Activated naive CD8-positive, alpha-beta T cell treated with anti-CD3 and anti-CD28 coated beads, Interleukin-2, amount 50 U/mL, for 24 hours (primary cell): ENCODE measurements at places on chromosomes 6 and 20.
A peak's percentile ranks its signal among the peaks of the same experiment; 100 is the strongest.

GRCh38 chr6:26520237-26520849 is 17.8 kb upstream of the HMGN4 start:
- peaks cover 4% of the 10 kb centered on the region for H3K36me3 ChIP-seq
- peaks cover 2% of the 10 kb centered on the region for H3K27me3 ChIP-seq
- DNase-seq: peak; percentile 50

- H3K4me1 ChIP-seq: peaks cover 25% of the 10 kb centered on the region
- H3K27ac ChIP-seq: peak overlapping the region; percentile 39
- peaks cover 3% of the 10 kb centered on the region for H3K27me3 ChIP-seq
- peak overlapping the region; percentile 54 for H3K4me3 ChIP-seq
- no peaks in the 10 kb centered on the region for H3K36me3 ChIP-seq
Measured at GRCh38 chr20:63567386-63568169, 6.5 kb downstream of the HELZ2 start.

GRCh38 chr20:58905236-58905635 is 52.7 kb downstream of the GNAS start:
- H3K4me3 ChIP-seq: no peak overlapping the region
- peaks cover 68% of the 10 kb centered on the region for H3K4me1 ChIP-seq
- no peaks in the 10 kb centered on the region for H3K27me3 ChIP-seq
- H3K27ac ChIP-seq: peak overlapping the region; percentile 16
- no peak for DNase-seq

- H3K27ac ChIP-seq: no peak overlapping the region
- DNase-seq: no peak
- H3K36me3 ChIP-seq: peaks cover 7% of the 10 kb centered on the region
- no peak overlapping the region for H3K4me3 ChIP-seq
- peaks cover 42% of the 10 kb centered on the region for H3K4me1 ChIP-seq
Measured at GRCh38 chr6:149236589-149236988, 80.9 kb upstream of the TAB2 start.

DNA sequence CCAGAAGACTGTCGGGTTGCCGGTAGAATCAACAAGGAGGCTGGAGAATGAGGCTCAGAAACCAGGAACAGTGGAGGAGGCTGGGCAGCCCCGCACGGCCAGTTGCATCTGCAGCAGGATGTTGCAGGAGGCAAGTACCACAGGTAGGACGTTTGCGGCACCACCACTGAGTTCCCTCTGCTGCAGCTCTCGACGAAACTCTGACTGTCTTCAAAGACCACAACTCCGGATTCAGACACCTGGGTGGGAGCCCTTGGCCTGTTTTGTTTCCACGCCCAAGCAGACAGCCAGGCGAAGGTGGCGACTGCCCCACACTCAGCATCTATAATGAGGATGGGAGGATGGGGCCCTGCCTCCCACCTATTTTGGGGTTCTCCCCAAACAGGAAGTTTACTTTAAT is 218.2 kb downstream of the ZDHHC14 start:
- H3K27ac ChIP-seq: no peak overlapping the region
- no peaks in the 10 kb centered on the region for H3K4me1 ChIP-seq
- DNase-seq: no peak
- no peaks in the 10 kb centered on the region for H3K36me3 ChIP-seq
- no peak overlapping the region for H3K4me3 ChIP-seq

DNA sequence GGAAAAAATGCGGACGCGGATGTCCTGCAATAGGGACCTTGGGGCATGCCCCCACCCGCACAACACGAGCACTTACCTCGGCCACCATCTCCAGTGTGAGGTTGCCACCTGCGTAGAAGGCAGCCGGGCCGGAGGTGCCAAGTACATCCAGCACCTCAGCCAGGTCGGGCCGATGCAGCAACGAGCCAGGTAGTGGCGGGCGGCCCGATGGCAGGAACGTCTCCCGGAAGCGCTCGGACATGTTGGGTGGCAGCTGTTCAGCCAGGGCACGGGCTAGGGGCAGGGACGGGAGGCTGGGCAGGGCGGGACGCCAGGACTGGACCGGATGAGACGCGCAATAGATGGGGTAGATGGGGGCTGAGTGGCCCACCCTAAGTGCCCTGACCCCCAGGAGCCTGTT is 13.3 kb downstream of the GGT7 start:
- no peaks in the 10 kb centered on the region for H3K4me1 ChIP-seq
- no peaks in the 10 kb centered on the region for H3K27me3 ChIP-seq
- no peaks in the 10 kb centered on the region for H3K36me3 ChIP-seq
- no peak for DNase-seq
- no peak overlapping the region for H3K4me3 ChIP-seq

DNA sequence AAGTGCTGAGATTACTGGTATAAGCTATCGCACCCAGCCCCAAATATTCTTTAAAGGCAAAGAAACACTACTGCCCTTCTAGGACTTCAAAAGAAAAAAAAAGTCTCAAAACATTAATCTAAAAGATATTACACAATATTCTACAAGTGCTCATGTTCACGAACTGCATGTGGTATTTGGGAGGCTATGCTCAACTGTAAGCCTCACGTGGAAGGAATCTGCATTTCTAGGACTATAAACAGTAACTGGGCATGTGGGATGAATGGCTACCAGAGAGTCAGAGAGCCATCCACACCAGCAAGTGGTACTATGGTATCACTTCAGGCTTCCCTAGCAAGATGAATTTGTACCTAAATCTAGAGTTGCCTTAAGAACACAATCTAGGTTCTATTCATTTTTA is 50.0 kb downstream of the FKBP5 start:
- H3K27me3 ChIP-seq: no peaks in the 10 kb centered on the region
- H3K4me1 ChIP-seq: peaks cover 39% of the 10 kb centered on the region
- DNase-seq: no peak
- peaks cover 43% of the 10 kb centered on the region for H3K36me3 ChIP-seq
- no peak overlapping the region for H3K27ac ChIP-seq

DNA sequence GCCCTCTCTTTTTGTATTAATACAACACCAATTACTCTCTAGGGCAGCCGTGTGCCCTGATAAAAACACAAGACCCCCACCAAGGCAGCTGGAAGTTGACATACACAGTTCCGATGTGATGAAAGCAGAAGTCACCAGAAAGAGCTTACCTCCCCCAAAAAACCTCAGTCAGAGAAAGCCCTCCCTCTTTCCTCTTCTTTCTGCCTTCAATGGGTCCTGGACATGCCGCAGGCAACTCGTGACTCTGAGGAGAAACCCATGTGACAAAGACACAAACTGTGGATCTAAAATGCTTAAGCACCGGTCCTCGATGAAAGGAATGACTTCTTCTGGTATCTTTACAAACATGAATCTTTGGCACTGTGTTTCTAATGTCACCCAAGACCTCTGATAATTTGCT is 117.7 kb upstream of the CCDC28A start:
- H3K27me3 ChIP-seq: peaks cover 32% of the 10 kb centered on the region
- H3K4me1 ChIP-seq: peaks cover 18% of the 10 kb centered on the region
- H3K27ac ChIP-seq: no peak overlapping the region
- no peak for DNase-seq
- H3K4me3 ChIP-seq: no peak overlapping the region
